ENCODE measurements at places on chromosomes 1 and 21.

GRCh38 chr21:38839328-38840286, 33.9 kb downstream of the ETS2 start:
- H3K27me3 ChIP-seq, result no peaks in the 10 kb centered on the region
- H3K4me1 ChIP-seq, result no peaks in the 10 kb centered on the region
- no peak for DNase-seq
- H3K36me3 ChIP-seq, result no peaks in the 10 kb centered on the region
- H3K27ac ChIP-seq, result no peak overlapping the region
- H3K4me3 ChIP-seq, result no peak overlapping the region

DNA sequence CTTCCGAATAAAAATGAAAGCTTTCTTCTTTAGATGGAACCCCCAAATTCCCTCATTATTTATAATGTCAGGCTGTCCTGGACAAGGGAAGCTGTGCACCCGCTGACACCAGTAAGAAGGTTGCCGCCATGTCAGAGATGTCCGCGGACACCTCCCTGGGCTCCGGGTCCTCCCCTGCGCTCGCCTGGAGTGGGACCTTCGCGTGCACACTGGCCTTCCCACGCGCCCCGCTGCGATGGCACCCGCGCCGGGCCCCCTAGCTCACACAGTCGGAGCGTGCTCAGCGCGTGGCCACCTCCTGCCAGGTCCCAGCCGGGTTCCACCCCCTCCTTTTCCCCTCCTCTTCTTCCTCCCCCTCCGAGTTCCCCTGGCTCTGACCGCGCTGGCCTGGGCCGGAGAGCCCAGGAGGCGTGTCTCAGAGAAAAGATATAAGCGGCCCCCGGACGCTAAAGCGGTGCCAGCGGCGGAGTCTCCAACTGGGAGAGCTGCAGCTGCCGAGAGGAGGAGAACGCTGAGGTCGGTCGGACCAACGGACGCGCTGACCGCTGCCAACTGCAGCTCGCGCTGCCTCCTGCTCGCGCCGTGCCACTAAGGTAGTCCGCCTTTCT, at the start of gene G0S2:
Gene G0S2, plus strand, starts transcription at position 456 of the 608 bp plus-strand sequence. CDS start 273 bp downstream, outside the sequence.
- no peaks in the 10 kb centered on the region for H3K27me3 ChIP-seq
- H3K4me1 ChIP-seq, result peaks cover 21% of the 10 kb centered on the region
- peak within 1 kb of the TSS; percentile 66 for H3K4me3 ChIP-seq
- H3K36me3 ChIP-seq, result no peaks in the 10 kb centered on the region
- peak within 1 kb of the TSS; percentile 18 for H3K27ac ChIP-seq

DNA sequence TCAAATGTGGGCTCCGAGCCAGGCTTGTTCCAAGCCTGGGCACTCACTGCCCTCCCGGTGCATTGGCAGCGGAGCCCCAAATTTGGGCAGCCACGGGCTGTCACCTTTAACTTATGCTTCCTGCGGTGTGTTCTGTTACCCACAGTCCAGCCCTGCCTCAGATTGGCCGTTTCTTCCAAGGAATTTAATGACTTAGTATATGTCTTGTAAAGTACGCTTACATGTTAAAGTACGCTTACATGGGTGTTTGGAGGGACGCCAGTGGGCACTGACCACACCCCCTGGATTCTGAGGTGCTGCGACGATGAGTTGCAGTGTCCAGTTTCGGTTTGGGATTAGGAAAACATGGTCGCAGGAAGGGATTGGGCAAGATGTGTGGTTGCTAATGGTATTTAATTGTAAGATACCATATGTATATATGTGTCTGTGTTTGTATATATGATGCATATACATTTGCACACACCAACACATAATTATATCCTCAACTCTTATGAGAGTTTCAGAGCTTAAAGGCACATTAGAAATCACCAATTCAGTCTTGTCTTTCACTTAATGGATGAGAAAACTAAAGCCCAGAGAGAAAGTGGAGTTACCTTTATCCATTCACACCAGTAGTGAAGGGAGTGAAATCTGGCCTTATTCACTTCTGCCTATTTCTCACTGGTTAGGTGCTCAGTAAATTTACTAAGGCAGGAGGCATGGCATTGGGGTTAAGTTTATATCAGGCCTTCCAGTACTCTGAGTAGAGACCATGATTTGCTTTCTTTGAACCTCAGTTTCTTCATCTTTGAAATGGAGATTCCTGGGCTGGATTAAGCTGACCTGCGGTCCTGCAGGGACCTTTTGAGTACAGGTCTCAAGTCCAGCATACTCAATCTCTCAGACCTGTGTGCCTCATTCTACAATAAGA, 1.0 kb downstream of the SMYD2 start:
- peak overlapping the region; percentile 99 for H3K27ac ChIP-seq
- no peak for DNase-seq
- no peaks in the 10 kb centered on the region for H3K36me3 ChIP-seq
- peak overlapping the region; percentile 85 for H3K4me3 ChIP-seq

DNA sequence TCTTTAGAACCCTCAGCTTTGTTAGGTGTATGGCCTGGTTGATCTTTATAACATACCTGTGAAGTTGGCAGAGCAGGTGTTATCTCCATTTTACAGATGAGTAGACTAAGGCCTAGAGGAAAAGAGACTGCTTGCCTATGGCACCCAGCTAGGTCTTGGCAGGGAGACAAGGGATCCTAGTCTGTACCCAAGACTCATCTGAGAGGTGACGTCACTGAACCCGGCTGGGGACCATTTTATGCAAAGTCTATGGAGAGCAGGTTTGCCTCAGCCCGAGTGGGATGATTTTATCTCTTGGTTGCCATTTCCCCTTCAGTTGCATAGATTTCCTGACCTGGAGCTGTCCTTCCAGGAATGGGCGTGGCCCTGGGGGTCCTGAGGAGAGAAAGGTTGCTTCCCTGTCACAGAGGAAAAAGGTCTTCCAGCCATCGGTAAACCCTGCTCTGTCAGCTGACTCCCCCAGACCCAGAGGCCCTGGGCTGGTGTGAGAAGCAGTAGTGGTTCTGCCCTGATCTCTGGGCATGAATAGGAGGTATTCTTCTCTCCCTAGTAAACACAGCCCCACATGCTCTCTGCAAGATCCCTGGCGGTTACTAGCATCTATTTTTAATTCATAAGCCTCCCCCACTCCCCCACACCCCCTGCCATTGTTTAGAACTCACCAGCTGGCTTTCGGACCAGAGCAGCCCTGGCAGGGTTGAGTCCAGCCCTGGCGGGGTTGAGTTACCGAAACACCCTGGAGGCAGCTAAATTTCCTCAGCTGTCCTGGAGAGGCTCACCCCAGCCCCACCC, 19.6 kb downstream of the TMCC2 start:
- peaks cover 18% of the 10 kb centered on the region for H3K4me1 ChIP-seq
- no peaks in the 10 kb centered on the region for H3K27me3 ChIP-seq
- no peak overlapping the region for H3K27ac ChIP-seq

GRCh38 chr21:34936371-34936789, 112.7 kb downstream of the RUNX1 start:
- no peaks in the 10 kb centered on the region for H3K27me3 ChIP-seq
- H3K4me3 ChIP-seq, result no peak overlapping the region
- no peaks in the 10 kb centered on the region for H3K36me3 ChIP-seq
- no peak overlapping the region for H3K27ac ChIP-seq
- no peaks in the 10 kb centered on the region for H3K4me1 ChIP-seq
- DNase-seq, result no peak

DNA sequence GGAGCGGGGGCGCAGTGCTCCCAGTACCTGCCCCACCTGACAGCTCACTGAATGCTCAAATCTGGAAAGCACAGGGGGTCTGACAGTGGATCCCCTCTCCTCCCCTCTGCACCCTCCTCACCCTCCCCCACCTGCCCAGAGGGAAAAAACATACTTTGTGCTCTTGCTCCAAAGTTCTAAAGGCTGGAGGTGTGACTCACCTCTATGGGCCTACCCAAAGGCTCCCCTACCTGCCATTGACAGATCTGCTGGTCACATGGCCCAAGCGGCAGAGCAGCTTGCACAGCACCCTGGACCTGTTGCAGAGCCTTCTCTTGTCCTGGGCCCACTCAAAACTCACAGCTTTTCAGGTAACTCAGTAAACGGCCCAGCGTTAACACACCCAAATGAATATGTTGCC, 55.7 kb downstream of the ADSS2 start:
- no peak for DNase-seq
- H3K4me3 ChIP-seq, result no peak overlapping the region
- no peaks in the 10 kb centered on the region for H3K4me1 ChIP-seq
- no peaks in the 10 kb centered on the region for H3K27me3 ChIP-seq

GRCh38 chr1:236733653-236734052, 47.4 kb downstream of the ACTN2 start:
- DNase-seq, result no peak
- H3K27ac ChIP-seq, result no peak overlapping the region
- H3K4me3 ChIP-seq, result no peak overlapping the region
- peaks cover 82% of the 10 kb centered on the region for H3K36me3 ChIP-seq

- peaks cover 16% of the 10 kb centered on the region for H3K4me1 ChIP-seq
- H3K27ac ChIP-seq, result no peak overlapping the region
- no peaks in the 10 kb centered on the region for H3K36me3 ChIP-seq
- no peaks in the 10 kb centered on the region for H3K27me3 ChIP-seq
- DNase-seq, result no peak
- no peak overlapping the region for H3K4me3 ChIP-seq
These were observed 148.9 kb upstream of the IRF2BP2 start for GRCh38 chr1:234758851-234759250.

GRCh38 chr1:37719572-37720195, 27.4 kb downstream of the CDCA8 start:
- H3K27me3 ChIP-seq, result peaks cover 11% of the 10 kb centered on the region
- H3K4me1 ChIP-seq, result no peaks in the 10 kb centered on the region
- no peak overlapping the region for H3K27ac ChIP-seq
- H3K36me3 ChIP-seq, result no peaks in the 10 kb centered on the region
- H3K4me3 ChIP-seq, result no peak overlapping the region

DNA sequence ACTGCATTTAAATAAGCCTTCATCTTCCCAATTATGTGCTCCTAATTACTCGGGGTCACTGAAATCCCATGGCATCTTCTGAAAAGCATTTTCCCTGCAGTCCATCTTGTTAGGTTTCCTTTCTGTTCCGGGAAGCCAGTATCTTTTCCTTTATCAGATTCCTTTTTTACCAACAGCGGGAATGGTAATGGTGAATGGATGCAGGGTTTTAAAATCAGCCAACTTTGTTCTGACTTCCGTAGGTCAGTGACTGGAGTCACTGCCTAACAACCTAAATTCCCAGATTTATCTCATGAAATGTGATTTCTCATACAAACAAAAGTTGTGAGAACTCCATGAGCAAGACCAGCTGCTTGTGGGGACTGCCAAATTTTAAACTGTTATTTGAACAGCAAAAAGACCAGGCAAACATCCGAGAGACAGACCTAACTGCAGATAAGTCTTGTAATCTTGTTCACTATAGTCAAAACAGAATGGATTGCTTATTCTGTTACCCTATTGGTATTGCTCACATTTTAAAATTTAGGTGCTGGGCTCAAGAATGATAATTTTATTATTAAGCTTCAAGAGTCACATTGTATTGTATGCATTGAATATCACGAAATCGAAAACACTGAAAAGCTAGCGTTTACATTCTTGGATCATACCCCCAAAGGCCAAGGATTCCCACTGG, 1.2 kb upstream of the RWDD3 start:
- peaks cover 60% of the 10 kb centered on the region for H3K4me1 ChIP-seq

GRCh38 chr1:197342044-197342565, 74.1 kb downstream of the CRB1 start:
- H3K27ac ChIP-seq, result no peak overlapping the region
- no peak for DNase-seq
- no peaks in the 10 kb centered on the region for H3K4me1 ChIP-seq
- no peaks in the 10 kb centered on the region for H3K36me3 ChIP-seq
- no peaks in the 10 kb centered on the region for H3K27me3 ChIP-seq
- no peak overlapping the region for H3K4me3 ChIP-seq

DNA sequence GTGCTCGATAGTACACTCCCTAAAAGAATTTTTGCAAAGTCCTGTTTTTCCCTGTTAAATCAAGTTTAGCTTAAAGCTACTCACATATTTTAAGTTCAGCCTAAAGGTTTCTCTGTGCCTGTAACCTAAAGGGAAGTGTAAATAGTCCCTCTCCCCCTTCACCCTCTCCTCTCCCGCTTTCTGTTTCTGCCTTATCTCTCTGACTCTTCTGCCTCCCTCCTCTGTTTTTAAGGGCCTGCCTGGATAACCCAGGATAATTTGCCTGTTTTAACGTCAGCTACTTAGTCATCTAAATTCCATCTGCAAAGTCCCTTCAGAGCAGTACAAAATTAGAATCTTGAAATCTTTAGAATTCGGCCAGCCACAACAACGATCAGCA, 92.6 kb downstream of the NID1 start:
- peaks cover 38% of the 10 kb centered on the region for H3K36me3 ChIP-seq
- no peak for DNase-seq
- peaks cover 23% of the 10 kb centered on the region for H3K4me1 ChIP-seq
- H3K27me3 ChIP-seq, result no peaks in the 10 kb centered on the region
- H3K27ac ChIP-seq, result peak overlapping the region; percentile 93

DNA sequence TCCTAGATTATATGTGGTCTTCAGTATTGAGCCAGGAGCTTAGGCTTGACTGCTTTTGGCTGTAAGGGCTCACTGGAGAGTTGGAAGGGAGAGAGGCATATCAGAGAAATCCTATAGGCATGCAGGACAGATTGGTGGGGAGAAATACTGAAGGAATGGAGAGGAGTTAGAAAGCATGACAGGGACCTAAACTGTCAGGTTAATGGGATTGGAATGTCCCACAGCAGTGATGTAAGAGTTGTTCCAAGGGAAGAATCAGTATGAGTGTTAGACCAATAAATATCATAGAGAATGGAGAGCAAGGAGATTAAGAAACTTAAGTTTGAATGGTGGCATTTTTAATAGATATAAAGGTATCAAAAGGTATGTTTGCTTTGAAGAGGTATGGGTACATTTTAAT, 39.7 kb downstream of the SLC35A3 start:
- H3K27ac ChIP-seq, result no peak overlapping the region
- no peaks in the 10 kb centered on the region for H3K27me3 ChIP-seq
- H3K4me1 ChIP-seq, result no peaks in the 10 kb centered on the region

- no peaks in the 10 kb centered on the region for H3K36me3 ChIP-seq
- H3K27ac ChIP-seq, result no peak overlapping the region
- H3K4me3 ChIP-seq, result no peak overlapping the region
- H3K27me3 ChIP-seq, result no peaks in the 10 kb centered on the region
- H3K4me1 ChIP-seq, result no peaks in the 10 kb centered on the region
These were observed 19.8 kb upstream of the DDAH1 start for GRCh38 chr1:85484716-85485115.

DNA sequence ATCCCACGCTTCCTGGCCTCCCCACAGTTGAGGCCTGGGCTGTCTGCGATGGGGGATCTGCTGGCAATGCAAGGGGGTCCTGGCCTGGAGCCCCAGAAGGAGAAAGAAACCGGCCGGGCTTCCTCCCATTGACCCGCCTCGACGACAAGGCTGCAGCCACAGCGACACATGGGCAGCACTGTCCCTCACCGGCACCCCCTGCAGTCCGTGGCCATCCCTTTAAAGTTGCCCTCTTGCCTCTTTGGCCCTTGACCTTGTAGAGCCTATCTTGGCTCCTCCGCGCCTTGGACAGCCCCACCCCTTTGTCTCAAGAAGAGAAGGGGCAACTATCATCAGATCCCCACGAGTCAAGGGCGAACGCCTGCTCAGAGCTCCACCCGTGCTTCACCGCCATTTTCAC, 106.0 kb downstream of the CASZ1 start:
- no peak for DNase-seq
- no peaks in the 10 kb centered on the region for H3K36me3 ChIP-seq
- H3K4me1 ChIP-seq, result peaks cover 67% of the 10 kb centered on the region
- no peaks in the 10 kb centered on the region for H3K27me3 ChIP-seq

GRCh38 chr1:224504297-224505041, 69.9 kb upstream of the WDR26 start:
- no peaks in the 10 kb centered on the region for H3K27me3 ChIP-seq
- DNase-seq, result no peak
- H3K36me3 ChIP-seq, result no peaks in the 10 kb centered on the region
- no peak overlapping the region for H3K4me3 ChIP-seq
- H3K27ac ChIP-seq, result peak overlapping the region; percentile 62
